ENCODE measurements at places on chromosomes 1 and 21. TPM values are rescaled to one million over a fixed set of nuclear protein-coding genes. Genes with fewer than 3 reads are reported as not detected.

Gene MIXL1
- not detected for total RNA-seq

Gene CLDN8
- not detected for total RNA-seq

Gene CD244
- total RNA-seq, result not detected

Gene AK4
- total RNA-seq, result 78.8 TPM

Gene SYT14
- total RNA-seq, result 0.32 TPM

Gene PKP1
- 0.54 TPM for total RNA-seq

Gene SLC9C2
- total RNA-seq, result under 0.01 TPM
